ENCODE measurements at places on chromosomes 11 and 22. TPM values are rescaled to one million over a fixed set of nuclear protein-coding genes. Genes with fewer than 3 reads are reported as not detected.
A peak's percentile ranks its signal among the peaks of the same experiment; 100 is the strongest.

DNA sequence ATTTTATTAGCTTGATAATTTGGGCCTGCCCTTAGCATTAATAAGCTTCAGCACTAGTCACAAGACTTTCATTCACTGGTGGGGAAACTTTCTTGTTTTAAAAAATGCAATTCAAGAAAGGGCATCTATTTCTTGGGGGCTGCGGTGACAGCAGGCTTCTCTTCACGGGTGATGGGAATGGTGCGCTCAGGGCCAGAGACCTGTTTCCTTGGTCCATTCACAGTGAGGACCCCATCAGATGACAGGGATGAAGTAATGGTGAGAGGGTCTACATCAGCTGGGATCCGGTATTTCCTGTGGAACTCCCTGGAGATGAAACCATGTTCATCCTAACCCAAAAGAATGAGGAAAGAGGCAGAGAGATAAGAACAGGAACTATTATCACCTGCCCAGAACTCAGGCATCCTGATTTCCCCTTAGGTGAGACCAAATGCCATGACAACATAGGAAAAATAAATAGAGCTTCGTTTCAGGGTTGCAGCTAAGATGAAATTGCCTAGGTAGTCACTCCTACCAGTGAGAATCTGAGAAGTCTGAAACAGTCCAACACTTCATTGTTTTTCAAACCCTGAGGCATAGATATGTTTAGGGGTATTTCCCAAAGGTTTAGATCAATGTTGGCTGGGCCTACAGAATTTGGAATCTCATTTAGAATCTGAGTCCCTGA is 2.8 kb downstream of the CRYAB start:
- no peak for DNase-seq

DNA sequence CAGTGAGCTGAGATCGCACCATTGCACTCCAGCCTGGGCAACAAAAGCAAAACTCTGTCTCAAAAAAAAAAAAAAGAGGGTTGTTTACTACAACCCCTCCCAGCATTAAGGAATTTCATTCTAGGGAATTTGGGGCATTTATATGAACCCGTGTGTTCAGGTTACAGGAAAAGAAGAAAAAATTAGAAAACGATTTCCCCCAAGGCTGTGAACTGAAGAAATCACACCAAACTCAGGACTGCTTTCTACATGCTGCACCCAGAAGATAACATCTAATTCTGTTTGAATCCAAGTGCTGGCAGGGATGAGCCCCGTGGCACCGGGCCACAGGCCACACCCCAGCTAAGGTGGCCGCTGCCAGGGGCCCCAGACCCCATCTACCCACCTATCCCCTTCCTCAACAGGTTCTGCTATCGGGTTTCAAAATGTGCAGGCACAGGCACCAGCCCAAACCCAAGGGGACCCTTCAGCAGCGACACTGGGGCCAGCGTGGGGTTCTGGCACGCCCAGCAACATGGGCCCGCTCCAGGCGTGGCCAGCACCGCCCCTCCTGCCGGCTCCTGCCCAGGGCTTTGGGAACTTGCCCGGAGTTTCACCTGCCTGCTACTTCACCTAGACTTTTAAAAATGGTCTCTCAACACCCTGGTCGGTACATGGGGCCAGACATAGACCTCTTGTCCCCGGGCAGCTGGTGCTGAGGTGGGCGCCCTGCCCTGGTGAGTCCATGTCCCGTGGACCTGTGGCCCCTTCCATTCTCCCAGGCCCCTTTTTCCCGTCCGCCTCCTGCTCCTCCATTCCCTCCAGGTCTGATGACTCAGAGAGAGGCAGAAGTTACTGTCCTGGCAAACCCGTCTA is 11.8 kb downstream of the CELSR1 start:
- DNase-seq = no peak

GRCh38 chr11:64918017-64918416 is 1.0 kb upstream of the ATG2A start:
- no peak for DNase-seq

DNA sequence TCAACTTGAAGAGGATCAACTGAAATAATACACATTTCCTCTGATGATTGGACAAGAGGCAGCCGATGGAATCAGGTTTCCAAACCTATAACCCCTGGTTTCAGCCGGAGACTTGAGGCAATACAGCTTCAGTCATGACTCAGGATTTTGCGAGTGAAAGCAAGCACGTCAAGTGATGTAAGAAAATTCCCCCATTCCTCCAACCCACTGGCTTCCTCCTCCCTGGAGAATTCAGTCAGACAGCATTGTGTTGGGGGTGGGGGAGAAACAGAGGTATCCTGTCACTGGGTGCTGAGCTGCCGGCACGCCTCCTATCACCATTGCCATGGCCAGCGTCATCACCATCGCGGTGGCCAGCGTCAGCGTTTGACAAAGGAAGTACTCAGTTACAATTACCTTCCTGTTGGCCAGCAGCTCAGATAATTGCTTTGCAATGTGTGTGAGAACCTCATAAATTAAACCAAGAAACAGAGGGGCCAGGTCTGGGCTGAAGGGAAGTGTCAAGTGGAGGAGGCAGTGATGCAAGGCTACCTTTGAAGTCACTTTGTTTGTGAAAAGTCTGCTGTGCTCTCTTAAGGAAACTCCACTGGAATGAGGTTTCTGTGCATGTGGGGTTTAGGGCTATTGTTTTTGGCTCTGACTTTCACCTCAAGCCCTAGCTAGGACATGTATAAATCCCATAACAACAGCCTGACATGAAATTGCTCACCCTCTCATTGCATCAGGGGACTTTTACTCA is 50.2 kb downstream of the LIF start:
- DNase-seq = peak; percentile 62

Gene GALNT18
- total RNA-seq = 5.0 TPM

Gene RBM4B
- 14.1 TPM for total RNA-seq

Gene CDCA5
- 80.6 TPM for total RNA-seq
